ENCODE measurements at places on chromosomes 5 and 9. TPM values are rescaled to one million over a fixed set of nuclear protein-coding genes. Genes with fewer than 3 reads are reported as not detected.

GRCh38 chr5:39505791-39506190 is 81.0 kb upstream of the DAB2 start:
- DNase-seq = no peak

DNA sequence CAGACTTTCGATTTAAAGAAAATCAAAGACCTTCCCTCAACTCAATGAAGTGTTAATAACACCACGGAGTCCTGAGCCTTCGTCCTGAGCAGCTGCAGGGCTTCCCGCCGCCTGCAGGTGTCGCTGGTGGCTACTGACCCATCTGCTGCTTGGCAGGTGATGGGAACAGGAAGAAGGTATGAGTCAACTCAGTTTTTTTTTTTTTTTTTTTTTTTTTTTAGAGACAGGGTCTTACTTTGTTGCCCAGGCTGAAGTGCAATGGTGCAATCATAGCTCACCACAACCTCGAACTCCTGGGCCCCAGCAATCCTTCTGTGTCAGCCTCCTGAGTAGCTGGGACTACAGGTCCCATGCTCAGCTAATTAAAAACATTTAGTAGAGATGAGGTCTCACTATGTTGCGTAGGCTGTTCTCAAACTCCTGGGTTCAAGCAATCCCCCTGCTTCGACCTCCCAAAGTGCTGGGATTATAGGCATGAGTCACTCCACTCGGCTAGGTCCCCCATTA is 185.7 kb upstream of the IL12B start:
- no peak for DNase-seq

DNA sequence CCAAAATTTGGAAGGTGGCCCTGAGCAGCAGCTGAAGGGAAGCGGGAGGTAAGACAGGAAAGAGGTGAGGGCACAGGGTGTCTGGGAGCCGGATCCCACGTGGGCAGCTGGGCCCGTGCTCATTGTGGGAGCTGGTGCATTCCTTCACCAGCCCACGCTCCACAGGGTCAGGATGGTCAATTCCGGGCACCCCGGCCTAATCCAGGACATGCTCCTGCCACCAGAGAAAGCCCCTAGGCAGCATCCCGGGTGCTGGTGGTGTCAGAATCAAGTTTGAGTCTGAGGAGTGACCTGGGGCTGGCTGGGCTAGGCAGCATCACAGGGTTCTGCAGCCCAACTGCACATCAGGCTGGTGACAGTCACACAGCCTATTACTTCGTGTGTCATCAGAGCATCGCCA is 7.1 kb upstream of the PDCD6 start:
- no peak for DNase-seq

GRCh38 chr9:109652971-109653370 is 127.0 kb upstream of the PALM2AKAP2 start:
- no peak for DNase-seq

DNA sequence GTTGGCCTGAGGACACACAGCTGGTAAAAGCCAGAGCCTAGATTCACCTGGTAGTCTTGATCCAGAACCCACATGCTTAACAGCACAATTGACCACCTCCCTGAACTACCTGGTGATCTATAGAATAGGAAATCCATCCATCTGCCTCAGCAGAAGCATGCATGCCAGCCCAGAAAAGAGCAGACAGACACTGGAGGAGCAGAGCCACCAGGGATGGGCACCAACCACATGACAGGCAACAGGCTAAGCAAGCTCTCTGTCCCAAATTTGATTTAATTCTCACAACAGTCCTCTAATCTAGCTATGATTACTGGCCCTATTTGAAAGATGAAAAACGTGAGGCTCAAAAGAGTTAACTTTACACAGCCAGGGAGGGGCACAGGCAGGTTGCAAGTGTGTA is 208.1 kb downstream of the SPOCK1 start:
- no peak for DNase-seq

Gene SPINK1
- polyA plus RNA-seq = 29.2 TPM

Gene PKD2L2
- 0.73 TPM for polyA plus RNA-seq

Gene SHC3
- 2.4 TPM for polyA plus RNA-seq

Gene LOX
- polyA plus RNA-seq = 41.7 TPM

GRCh38 chr9:12972608-12973589 is 198.1 kb downstream of the LURAP1L start:
- no peak for DNase-seq

DNA sequence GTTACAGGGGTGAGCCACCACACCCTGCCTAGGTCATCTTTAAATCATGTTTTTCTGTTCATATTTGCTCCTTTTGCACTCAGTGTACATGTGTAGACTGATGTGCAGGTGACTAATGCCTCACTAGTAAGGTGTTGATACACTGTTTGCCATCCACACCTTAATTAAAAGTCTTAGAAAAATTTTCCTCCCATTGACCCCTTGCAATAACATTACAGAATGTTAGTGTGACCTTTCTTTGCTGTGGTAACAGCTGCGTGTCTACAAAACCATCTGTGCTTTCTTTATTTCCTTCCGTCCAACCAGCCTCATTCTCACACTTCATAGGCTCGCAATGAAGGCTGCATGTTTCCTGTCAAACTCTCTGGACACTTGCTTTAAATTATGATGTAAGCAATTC is 6.6 kb upstream of the CEMIP2 start:
- DNase-seq = no peak

DNA sequence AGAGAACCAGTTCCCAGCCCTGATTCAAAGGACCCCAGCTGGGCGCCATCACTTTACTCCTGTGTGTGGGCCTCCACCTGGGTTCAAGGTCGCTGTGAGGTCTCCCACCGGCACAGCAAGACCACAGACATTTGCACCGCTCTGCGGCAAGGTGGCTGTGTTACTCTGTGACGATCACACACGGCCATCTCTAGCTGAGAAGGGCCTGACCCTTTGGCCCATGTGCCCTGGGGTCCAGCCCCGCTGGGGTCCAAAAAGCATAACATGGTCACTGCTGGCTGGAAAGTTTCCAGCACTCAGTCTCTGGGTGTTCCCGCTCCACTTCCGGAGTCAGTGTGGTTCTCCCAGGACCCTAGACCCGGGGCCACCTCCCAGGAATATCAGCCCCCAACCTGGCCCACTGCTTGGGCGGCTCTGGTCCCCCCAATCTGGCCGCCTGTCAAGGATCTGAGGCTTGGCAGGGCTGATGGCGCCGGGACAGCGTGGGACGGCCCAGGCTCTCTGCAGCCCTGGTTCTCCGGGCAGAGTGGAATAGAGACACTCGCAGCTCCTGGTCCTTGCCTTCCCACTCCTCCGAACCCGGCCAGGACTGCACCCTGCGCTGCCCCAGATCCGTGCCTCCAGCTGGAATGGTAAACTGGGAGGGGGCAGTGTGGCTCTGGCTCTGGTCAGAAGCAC is 3.9 kb upstream of the LMX1B start:
- no peak for DNase-seq

GRCh38 chr9:108830272-108830671 is 25.5 kb downstream of the ACTL7B start:
- DNase-seq = no peak

DNA sequence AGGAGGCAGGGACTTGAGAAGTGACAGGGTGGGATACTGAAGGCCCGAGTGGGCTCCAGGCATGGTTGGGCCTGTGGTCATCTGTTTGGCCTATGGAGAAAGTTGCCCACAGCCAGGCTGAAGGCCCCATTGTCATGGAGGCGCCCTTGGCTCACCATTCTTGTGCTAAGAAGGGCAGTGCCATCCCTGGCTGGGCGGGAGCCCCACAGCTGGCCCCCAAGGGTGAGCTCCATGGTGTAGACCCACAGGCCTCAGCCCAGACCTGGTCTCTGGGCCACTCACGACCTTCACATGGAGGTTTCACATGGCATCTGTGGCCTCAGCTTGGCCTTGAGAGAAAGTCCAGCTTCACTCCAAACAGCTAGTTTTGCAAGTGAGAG is 34.3 kb upstream of the PRDM12 start:
- DNase-seq = no peak

Gene TXN
- 208 TPM for polyA plus RNA-seq

GRCh38 chr9:5042661-5043178 is 57.6 kb downstream of the JAK2 start:
- DNase-seq = no peak

DNA sequence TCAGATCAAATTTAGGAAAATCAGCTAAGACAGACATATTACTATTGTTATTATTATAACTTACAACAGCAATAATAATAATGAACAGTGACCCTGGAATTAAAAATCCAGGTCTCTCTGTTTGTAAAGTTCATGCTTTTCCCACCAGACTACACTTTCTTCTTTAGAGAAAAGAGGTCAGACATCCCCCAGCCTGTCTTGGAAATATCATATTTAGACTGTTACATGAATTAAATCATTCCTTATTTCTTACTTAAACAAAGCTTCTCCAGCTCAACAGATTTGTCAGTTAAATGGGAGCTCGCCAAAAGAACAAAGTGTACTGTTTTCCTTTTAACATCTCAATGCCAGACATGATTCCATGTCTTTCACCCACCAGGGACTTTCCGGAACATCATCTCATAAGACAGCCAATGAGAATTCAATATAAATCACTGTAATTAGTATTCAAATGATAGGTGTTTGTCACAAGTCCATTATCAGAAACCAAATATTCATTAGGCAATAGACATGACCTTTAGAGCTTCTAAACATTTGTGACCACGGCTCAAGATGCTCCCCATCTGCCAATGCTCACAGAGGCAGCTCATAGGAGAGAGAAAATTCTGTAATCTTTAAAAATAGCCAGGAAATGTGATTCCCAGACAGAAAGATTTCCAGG is 351.9 kb downstream of the ENC1 start:
- no peak for DNase-seq

Gene PCDHGC4
- 3.9 TPM for polyA plus RNA-seq

- DNase-seq = no peak
These were observed 612 bp upstream of the BBLN start for GRCh38 chr9:128159522-128159783.

DNA sequence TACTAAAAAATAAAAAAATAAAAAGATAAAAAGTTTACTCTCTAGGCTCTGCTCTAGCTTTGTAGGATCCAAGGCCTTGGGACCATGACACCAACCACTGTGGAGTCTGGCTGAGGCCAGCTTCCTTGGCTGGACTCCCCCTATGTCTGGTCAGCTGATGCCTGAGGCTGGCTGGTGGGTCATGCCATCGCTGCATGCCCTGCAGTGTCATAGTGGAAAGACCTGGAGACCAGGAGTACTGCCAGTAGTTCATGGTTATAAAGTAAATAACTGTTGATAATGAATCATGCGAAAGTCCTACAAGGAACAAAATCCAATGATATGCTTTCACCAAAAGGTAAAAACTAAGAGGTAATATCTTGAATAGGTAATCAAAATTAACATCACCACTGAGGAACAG is 43.2 kb downstream of the GARNL3 start:
- no peak for DNase-seq

DNA sequence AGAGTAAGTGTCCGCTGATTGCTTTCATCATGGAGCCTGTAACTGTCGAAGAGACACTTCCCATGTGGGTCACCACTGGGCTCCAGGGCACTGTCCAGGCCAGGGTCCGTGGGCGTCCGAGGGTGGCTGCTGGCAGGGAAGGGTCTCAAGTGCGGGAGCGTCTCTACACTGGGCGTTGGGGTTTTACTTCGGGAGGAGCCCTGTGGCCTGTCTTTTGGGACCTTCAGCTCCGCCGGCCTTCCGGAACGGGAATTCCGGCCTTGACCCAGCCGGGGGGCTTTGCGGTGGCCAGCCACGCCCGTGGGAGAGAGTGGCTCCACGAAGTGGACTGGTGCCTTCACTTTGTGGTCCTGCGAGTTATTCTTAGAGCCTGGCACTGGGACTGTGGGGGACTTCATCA is 86.2 kb downstream of the CAMSAP1 start:
- DNase-seq = no peak

DNA sequence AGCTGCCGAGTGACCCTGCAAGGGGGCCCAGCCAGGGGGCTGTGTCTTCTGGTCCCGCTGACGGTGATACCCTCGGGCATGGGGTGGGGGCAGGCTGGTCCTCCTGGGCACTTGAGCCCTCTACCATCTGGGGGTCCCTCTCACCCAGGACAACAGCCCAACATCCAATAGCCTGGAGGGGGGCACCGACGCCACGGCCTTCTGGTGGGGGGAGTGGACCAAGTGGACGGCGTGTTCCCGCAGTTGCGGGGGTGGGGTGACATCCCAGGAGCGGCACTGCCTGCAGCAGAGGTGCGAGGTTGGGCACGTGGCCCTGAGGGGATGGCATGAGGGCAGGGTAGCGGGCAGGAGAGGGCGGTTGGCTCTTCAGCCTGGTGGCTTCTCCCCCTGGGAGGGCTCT is 2.8 kb downstream of the ADAMTSL2 start:
- DNase-seq = no peak

GRCh38 chr9:86575825-86576525 is 221.8 kb upstream of the TUT7 start:
- DNase-seq = no peak

Gene ACSL6
- polyA plus RNA-seq = 2.1 TPM

GRCh38 chr9:76588316-76588715 is 129.3 kb downstream of the GCNT1 start:
- DNase-seq = no peak

DNA sequence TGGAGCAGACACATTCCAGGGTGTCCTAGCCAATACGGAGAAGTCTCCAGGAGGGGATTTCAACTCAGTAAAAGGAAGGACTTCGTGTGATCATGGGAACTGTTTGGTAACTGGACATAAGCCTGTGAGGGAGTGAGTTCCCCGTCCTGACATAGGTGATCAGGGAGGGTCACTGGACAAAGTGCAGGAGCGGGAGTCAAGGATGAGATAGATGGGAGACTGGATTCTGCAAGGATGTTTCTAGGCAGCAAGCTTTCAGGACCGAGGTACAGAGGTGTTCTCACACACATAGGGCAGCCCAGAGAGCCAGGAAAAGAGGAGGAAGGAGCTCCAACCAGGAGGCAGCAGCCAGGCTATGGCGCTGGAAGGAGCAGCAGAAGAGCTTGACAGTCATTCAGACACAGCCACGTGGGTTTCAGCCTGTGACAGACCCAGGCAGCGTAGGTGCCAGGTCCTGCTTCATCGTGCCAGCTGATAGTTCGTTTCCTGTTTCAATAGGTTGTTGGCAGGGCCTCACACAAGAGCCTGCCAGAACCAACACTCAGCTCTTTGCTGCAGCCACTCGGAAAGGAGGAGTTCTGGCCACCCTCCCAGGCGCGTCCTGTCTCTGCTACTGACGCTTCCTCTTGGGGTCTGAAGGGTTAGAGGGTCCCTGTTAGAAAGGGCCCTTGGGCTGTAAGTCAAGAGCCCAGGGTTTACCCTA is 84.1 kb downstream of the AMBP start:
- no peak for DNase-seq

DNA sequence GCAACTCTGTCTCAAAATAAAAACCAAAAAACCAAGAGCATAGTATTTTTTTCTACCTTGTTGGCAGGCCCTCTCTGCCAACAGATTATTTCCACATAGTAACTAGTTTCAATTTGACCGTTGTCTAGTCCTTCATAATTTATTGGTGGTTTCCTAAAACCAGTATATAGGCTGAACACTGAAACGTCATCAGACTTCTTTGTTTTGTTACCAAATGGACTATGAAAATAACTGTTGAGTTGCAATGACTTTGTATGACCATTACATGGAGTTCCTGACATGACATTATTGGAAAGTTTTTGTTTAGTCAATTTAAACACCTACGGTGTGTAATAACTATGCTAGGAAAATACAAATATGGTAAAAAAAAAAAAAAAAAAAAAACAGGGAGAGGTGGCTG is 1.7 kb downstream of the AGGF1 start:
- DNase-seq = no peak

Gene HRH2
- polyA plus RNA-seq = 3.2 TPM

Gene TMC1
- polyA plus RNA-seq = 0.53 TPM
